ENCODE measurements at places on chromosomes 2 and 18.

GRCh38 chr2:96685577-96686459 lies 43.3 kb downstream of the FER1L5 start:
- DNase-seq, result no peak

DNA sequence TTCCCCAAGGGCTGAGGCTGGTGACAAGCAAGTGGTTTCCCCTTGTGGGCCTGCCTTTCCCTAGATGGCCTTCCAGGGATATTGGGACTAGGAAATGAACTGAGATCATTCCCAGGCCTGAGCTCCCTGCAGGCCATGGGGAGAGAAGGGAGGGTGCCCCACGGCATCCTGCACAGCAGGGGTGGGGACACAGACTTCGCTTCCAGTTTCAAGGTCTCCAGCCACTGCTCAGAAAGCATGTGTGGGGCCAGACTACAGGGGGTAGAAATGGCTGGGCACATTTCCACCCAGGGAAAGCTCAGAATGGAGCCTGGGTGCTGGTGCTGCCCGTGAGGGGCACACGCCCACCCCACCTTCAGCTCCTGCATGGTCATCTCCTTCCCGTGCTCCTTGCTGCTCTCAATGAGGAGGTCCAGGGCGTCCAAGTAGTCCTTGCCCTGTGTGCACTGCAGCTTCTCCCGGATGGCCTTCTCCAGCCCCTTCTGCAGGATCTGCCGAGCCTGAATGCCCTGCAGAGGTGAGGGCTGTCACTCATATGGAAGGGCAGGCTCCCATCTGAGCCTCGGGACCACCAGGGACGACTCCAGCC lies 13.2 kb downstream of the CYP26B1 start:
- no peak for DNase-seq

DNA sequence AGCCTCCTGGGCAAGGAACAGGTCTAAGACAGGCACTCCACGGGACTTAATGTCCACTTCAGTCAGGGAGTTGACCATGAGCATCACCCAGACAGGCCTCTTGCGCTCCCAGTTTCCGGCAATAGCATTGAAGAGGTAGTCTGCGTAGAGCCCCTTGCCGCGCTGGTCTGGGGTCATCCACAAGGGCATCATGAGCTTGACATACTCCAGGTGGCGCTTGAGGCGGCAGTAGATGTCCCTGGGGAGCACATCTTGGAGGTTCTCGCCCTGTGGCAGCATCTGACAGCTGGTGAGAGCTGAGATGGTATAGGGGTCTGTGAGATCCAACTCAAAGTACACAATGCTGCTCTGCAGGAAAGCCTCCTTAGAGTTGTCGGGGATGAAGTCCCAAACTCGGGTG lies 10.6 kb downstream of the TRABD2A start:
- DNase-seq, result no peak

DNA sequence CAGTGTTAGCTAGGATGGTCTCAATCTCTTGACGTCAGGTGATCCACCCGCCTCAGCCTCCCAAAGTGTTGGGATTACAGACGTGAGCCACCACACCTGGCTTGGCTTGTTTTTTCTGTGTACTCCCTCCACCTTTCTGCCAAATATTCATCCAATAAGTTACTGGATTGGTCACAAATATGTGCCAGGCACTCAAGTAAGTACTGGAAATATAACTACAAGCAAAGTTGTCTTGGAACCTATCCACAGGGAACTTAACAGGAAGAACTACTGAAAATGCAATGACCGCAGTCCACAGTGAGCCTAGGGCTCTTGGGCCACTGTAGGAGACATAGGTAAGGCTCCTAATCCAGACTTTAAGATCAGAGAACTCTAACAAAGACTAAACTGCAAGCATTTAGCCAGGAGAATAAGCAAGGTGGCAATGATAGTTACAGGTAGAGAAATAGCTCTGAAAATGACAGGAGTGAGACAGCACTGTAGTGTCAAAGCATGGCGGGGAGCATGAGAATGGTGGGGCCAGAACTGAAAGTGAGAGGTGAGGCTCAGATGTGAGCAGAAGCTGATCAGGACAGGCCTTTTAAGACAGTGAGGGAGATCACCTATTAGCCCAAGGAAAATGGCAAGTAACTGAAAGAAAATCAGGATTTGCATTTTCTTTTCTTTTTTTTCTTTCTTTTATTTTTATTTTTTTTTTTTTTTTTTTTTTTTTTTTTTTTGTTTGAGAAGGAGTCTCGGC lies 252.1 kb downstream of the RBM43 start:
- no peak for DNase-seq

DNA sequence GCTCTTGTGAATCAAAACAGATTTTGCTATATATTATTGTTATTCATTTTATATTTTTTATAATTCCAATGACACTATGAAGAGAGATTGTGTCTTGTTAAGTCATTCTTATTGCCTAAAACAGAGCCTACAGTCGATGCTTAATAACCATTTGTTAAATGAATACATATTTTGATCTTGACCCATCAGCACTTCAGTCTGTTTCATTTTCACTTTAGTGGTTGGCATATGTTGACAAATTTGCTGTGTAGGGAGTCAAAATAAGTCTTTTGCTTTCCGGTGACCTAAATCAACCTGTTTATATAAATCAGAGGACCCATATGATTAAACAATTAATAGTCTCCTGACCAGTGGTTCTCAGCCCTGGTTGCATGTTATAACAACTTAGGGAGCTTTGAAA lies 97.1 kb downstream of the TXNL1 start:
- no peak for DNase-seq

DNA sequence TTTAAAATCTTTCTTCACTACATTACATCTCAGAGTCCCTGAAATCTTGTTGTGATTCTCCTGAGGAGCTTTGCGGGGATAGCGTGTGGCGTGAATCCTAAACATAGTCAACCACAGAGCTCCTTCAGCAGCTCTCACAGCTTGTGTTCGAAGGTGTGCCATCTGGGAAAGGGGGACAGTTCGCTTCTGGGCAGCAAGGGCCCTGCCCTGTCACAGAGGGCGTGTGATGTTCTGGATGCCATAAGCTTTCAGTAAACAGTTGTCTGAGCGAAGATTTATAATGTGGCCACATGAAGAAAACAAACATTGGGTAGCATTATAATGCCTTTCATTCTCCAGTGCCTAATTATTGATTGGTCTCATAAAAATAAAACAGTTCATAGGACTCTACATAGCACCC lies 172.5 kb downstream of the MYO1B start:
- no peak for DNase-seq

- no peak for DNase-seq
Observed at GRCh38 chr18:25787276-25787675, 303.1 kb downstream of the SS18 start.

- DNase-seq, result no peak
Observed at GRCh38 chr2:62956651-62957050, 94.0 kb upstream of the OTX1 start.

DNA sequence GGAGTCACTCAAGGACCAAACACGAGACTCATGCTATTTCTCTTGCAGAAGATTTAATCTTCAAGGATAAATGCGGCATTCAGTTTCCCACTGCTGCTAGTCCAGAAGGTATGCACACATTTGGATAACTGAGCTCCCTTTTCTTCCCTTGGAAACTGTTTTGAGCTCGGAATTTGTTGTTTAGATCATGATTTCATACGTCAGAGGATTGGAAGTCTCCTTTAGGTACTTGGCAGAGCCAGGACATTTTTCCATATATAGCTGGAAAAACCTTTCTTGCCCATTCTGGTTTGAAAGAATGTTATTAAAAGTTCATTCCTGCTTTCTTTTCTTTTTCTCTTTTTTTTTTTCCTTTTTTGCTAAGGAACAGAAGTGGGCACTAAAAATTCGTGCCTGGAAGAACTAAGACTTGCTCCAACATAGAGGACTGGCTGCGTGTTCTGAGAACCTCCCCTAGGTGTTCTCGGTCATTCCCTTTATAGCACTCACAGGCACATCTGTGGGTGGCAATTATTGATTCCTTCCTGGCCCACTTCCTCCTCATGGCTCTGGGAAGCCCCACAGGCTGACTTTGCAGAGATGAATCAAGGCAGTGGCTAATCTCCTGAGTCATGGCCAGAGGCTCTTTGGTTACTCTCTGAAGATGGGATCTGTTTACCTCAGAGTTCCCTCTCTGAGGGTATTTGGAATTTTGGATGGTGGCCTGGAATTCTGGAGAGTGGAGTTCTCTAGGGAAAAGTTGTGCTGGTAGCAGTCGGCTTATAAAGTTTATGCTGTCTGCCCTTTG lies 104.8 kb downstream of the PLCL1 start:
- no peak for DNase-seq

DNA sequence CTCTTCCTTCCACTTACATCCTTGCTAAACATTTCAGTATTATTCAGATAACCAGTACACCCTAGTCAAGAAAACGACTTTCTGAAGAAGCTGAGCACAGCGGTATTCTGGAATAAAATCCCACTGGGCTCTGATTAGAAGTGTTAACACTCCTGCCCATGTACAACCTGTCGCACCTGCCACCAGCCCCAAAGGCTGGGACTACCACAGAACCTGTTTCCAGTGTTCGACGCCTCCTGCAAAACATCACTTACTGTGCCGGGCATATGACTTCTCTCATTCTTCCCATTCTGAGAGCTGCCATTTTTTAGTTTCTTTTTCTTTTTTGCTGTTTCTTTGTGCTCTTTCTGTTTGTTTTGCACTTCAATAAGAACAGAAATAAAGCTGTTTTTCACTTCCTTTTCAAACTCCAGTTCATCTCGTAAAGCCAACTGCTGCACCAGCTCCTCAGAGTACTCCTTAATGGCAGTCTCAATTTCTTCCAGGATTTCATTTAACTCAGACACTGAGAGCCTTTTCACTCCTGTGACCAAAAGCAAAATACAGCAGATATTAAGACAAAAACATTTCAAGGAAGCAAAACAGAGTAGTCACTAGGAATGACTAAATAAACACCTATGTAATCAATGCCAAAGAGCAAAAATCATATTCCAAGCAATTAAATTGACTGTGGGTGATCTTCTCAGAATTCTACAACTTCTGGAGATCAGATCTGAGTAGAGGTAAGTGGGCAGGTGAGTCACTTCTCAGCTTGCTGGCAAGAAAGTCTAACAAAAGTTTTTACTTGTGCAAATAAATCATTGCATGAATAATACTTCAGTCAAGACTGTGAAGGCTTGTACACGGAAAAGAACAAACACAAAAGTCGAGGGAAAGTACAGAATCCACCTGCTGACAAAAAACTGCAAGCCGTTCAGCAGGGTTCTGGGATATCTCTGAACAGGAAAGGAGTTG lies 19.3 kb downstream of the FEZ2 start:
- no peak for DNase-seq

- DNase-seq, result no peak
Observed at GRCh38 chr2:169254774-169255173, 107.6 kb downstream of the LRP2 start.

DNA sequence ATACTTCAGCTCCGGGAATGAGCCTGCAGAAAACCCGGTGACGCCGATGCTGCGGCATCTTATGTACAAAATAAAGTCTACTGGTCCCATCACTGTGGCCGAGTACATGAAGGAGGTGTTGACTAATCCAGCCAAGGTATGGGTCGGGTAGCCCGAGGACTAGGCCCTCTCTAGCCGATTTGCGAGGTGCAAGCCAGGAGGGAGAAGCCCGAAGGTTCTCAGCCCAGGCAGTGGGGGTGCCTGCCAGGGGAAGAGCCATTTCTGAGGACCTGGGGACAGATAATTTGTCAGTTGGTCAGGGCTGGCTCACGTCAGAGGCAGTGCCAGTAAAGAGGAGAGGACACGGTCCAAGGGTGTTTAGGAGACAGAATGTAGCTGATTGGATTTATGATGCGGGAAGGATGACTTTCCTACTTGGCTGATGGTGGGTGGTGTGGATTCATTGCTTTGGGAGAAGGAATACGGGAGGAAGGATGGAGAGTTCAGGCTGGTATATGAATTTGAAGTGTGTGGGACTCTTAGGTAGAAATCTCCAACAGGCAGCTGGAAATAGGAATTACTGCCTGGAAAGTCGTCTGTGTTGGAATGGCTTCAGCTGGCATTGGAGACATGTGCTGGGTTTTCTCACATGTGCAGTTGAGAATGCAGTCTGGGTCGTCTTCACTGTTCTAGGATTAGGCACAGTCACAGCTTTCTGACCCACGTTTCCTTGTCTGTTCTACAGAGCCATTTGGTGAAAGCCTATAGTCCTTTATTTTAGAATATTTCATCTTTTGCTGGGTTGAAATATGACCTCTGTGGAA lies 874 bp downstream of the NDUFAF7 start:
- DNase-seq, result no peak

DNA sequence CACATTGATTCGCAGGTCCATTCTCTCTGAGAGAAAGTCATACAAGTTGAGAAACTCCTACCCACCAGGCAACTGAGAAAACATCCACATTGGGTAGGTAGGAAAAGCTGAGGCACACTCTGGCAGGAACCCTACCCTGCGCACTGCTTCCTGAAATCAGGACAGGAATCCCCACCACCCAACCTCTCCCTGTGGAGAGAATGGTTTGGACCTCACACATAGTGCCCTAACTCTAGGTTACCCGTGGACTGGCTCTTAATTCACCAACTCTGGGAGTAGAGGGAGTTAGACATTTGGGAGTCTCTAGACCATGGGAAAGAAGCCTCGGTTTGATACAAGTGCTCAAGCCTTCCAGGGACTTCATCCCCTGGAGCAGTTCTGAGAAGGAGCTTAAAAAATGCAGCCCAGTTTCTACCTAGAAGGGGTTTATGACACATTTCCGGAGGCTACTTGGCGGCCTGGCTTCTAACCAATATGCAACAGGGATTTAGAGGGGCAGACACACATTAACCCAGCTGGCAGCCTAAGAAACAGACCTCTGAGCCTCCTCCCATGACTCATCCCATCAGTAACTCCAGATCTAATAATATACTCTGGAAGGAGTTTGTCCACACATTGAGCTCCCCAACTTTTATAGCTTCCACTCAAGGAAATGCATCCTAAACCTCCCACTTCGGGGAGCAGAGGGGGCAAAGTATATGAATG lies 136.7 kb downstream of the EML6 start:
- no peak for DNase-seq

- no peak for DNase-seq
Observed at GRCh38 chr2:238456449-238456848, 29.7 kb downstream of the ASB1 start.

DNA sequence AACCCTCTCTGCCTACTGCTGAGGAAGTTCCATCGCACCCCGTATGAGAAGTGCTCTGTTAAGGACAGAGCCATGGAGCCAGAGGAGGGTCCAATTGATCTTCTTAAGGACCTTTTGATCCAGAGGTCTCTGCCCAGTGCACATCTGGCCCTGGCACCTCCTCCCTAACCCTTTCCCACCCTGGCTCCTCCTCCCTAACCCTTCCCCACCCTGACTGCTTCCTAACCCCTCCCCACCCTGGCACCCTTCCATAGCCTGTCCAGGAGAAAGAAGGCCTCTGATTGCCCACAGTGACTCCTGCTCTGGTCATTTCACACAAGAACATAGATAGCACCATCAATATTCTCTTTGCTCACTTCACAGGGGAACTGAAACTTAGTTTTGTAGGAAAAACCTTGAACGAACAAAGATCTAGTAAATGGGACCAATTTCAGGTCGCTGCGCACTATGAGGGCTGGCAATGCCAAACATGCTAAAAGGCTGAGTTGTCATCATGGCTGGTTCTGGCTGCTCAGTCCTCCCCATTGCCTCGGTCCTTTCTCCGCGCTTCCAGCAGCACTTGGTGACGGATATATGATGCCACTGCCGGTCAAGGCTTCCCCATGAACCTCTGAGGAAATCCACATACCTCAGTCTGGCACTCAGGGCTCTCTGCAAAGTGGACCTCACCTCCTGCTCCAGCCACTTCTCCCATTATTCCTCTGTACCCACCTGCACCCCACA lies 49.2 kb downstream of the PKDCC start:
- no peak for DNase-seq

All from stimulated activated effector memory CD8-positive, alpha-beta T cell treated with anti-CD3 and anti-CD28 coated beads, Interleukin-12 subunit alpha, Interleukin-12 subunit beta, amount 100 ng/mL, for 72 hours (primary cell).